CD4-positive, alpha-beta T cell treated with Interleukin-17A for 1 hour (primary cell): ENCODE measurements at places on chromosomes 1 and 21.

DNA sequence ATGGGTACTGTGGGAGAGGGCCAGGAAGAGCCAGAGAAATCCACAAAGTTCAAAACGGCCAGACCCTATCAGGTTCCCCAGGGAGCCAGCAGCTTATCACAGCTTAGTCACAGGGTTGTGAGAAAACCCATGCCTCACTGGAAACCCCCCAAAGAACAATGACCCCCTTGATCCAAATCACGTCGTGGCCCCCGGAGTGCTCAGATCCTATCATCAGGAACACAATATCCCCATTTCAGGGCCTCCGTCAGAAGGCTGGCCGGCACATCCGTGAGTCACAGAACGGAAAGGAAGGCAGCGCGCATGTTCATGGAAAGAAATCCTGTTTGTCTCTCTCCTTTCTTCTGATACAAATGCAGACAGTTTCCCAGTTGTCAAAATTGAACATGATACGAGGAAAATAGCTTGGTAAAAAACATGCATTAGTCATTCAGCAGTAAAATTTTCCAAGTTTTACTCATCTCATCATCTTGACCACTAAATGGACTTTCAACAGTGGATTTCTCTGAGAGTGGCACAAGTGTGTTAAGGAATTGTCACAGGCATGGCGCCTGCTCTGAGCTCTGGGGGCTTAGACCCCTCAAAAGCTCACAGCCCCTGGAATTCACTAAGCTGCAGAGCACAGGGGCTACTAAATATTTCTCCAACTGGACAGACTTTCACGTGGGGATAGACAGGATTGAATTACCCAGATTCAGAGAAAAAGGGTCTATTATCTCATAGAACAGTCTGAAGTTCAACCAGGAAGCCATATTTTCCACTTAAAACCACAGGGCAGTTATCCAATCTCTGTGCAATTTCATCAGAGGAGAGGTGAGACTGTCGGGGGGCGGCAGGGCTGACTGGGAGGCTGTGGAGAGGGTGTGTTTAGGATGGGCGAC is 124.8 kb downstream of the RIPK4 start:
- DNase-seq = no peak

- peak; percentile 31 for DNase-seq
Measured at GRCh38 chr1:36134505-36135329, 9.7 kb upstream of the COL8A2 start.

GRCh38 chr1:31784356-31785019 is 20.3 kb upstream of the ADGRB2 start:
- no peak for DNase-seq

GRCh38 chr1:42017259-42017658 is 98.5 kb upstream of the HIVEP3 start:
- no peak for DNase-seq

- no peak for DNase-seq
Measured at GRCh38 chr1:153538315-153538821, 2.4 kb downstream of the S100A5 start.

DNA sequence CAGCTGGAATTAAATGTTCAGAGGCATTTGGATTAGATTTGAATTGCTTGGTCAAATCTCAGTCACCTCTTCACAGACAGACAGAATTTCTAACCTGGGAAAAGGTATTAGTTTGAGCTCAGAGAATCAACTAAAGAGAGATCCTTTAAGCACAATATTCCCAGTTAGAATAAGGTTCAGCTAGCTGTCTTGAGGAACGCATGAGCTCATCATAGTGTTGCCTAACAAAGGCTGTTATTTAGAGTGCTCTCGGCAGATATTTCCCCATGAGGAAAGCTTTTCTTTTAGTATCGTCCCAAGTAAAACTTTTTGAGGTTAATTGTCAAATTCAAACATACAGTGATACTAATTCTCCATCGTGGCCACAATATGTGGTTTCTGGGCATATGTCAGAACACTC is 269.9 kb downstream of the HLX start:
- DNase-seq = no peak

GRCh38 chr21:45634511-45635183 is 8.9 kb upstream of the PCBP3 start:
- DNase-seq = no peak

- DNase-seq = no peak
Measured at GRCh38 chr1:150961756-150962155, 12.9 kb downstream of the CERS2 start.

DNA sequence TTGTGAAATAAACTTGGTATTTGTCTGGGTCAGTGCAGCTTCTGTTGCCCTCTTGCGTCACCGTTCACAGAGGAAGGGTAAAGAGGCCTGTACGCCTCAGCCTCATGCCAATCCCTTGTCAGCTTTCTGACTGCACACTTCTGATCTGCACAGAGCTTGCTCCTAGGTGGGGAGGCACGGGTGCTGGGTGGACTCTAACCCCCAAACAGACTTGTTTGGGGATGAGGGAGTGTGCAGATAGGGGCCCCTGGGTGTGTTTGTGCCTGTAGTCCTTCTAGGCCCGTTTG is 803 bp upstream of the B4GALT2 start:
- DNase-seq = no peak

- DNase-seq = no peak
Measured at GRCh38 chr1:221636967-221637366, 104.9 kb downstream of the DUSP10 start.

DNA sequence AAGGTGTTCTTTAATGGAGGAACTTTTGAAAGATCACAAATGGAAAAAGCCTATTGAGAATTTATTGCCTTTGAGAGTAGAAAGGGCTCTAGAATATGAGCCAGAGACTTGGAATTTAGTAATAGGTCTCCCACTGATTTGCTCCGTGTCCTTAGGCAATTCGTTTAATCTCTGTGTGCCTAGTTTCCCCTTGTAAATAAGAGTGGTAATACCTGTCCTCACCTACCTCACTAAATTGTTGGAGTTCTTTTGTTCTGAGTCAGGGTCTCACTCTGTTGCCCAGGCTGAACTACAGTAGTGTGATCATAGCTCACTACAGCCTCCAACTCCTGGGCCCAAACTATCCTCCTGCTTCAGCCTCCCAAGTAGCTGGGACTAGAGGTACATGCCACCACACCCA is 15.0 kb upstream of the TEKT2 start:
- no peak for DNase-seq

GRCh38 chr21:19998453-19998852 is 999.8 kb upstream of the NCAM2 start:
- no peak for DNase-seq
